ENCODE measurements at places on chromosomes 4 and X. TPM values are rescaled to one million over a fixed set of nuclear protein-coding genes. Genes with fewer than 3 reads are reported as not detected.

The PAGE2 gene
- total RNA-seq = not detected

The SSX4 gene
- total RNA-seq = not detected

The G3BP2 gene
- total RNA-seq = 201 TPM

The JADE1 gene
- total RNA-seq = 30.4 TPM

The CEP135 gene
- total RNA-seq = 13.4 TPM

The TBCK gene
- total RNA-seq = 21.2 TPM

The CENPVL2 gene
- not detected for total RNA-seq

The HPGD gene
- total RNA-seq = 1.7 TPM

The RNF128 gene
- total RNA-seq = not detected

The THAP9 gene
- 2.2 TPM for total RNA-seq

The FAM9C gene
- total RNA-seq = not detected

The LONRF3 gene
- total RNA-seq = 2.3 TPM

The CD99L2 gene
- total RNA-seq = 14.3 TPM

The NRK gene
- total RNA-seq = not detected

The MXRA5 gene
- total RNA-seq = not detected

The TMPRSS11D gene
- total RNA-seq = not detected

The SMR3A gene
- total RNA-seq = not detected

The MAGIX gene
- 1.0 TPM for total RNA-seq

The GPR34 gene
- 1.0 TPM for total RNA-seq

The EXOC1L gene
- not detected for total RNA-seq

The RHOXF1 gene
- not detected for total RNA-seq

The RGN gene
- not detected for total RNA-seq

The TRIM75 gene
- total RNA-seq = not detected

The RAB39B gene
- 12.3 TPM for total RNA-seq

The MGST2 gene
- 6.7 TPM for total RNA-seq

The UGT2B28 gene
- total RNA-seq = not detected

The PFKFB1 gene
- total RNA-seq = 0.67 TPM

The CD38 gene
- 29.5 TPM for total RNA-seq

The DGKK gene
- not detected for total RNA-seq

The SMR3B gene
- not detected for total RNA-seq

The SLC7A11 gene
- total RNA-seq = 1.7 TPM

The TSPAN7 gene
- 0.27 TPM for total RNA-seq

The CSAG2 gene
- not detected for total RNA-seq

The TLR6 gene
- 0.59 TPM for total RNA-seq

The MAGEA10 gene
- total RNA-seq = not detected

The CT47B1 gene
- total RNA-seq = not detected

The GDI1 gene
- 87.0 TPM for total RNA-seq

The SLC6A8 gene
- 0.63 TPM for total RNA-seq

The CLDN24 gene
- not detected for total RNA-seq

The MPP1 gene
- total RNA-seq = 15.5 TPM

The SYN1 gene
- 0.27 TPM for total RNA-seq

The ERAS gene
- total RNA-seq = not detected

The UGT2B17 gene
- not detected for total RNA-seq

The IQSEC2 gene
- total RNA-seq = 0.65 TPM

The TMEM156 gene
- total RNA-seq = 9.3 TPM

The TRIML1 gene
- total RNA-seq = not detected

The ADAD1 gene
- not detected for total RNA-seq

The GAGE12F gene
- total RNA-seq = not detected

The GPC3 gene
- not detected for total RNA-seq

The ZMAT1 gene
- 1.9 TPM for total RNA-seq

The FHDC1 gene
- 0.04 TPM for total RNA-seq

The GLRA3 gene
- not detected for total RNA-seq
